Activated CD4-positive, alpha-beta memory T cell treated with anti-CD3 and anti-CD28 coated beads, Interleukin-2, amount 10 ng/mL, durations not matched to agents 7 days and 5 days (primary cell): ENCODE measurements at places on chromosomes 3 and 15. TPM values are rescaled to one million over a fixed set of nuclear protein-coding genes. Genes with fewer than 3 reads are reported as not detected.

GRCh38 chr3:42498791-42499477 lies 3.5 kb upstream of the VIPR1 start:
- DNase-seq, result peak; percentile 26

DNA sequence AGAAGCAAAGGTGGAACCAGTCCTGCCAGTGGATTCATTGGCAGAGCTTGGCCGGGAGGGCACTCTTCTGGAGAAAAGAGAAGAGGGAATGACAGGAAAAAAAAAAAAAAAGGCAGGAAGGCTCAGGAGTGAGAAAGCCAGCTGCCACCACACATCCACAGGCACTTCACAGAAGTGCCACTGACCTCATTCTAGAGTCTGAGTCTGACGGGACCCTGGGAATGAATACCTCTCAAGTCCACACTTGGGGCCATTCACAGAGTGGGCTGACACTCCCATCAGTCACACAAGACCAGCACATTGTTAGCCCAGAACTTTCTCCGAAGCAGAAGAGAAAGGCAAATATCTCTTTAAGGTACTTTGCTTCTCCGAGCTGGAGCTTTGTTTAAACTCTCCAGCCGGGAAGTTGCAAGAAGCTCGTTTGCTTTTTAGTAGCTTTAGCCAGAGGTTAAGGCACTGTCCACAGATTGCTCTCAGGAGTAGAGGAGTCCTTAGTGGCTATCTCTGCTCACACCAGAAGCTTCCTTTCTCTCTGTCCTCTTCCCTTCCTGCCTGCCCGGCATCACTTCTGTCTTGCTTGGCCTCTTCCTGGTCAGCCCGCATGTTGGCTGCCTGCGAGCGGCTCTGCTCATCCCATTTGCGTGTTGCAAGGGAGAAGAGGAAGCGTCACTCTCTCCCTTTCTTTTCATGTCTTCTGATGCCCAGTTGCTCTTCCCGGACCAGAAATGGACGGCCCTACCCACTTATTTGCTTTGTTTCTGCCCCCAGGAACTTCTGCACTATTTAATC lies 53.8 kb downstream of the CMTM6 start:
- DNase-seq, result no peak

- DNase-seq, result no peak
These were observed 1.3 kb downstream of the MUC4 start for GRCh38 chr3:195810455-195810845.

- DNase-seq, result no peak
These were observed 53.6 kb downstream of the CLSTN2 start for GRCh38 chr3:139988472-139989156.

- no peak for DNase-seq
These were observed 172.6 kb upstream of the UMPS start for GRCh38 chr3:124557433-124558232.

SOX14 gene
- total RNA-seq, result not detected

CSPG5 gene
- total RNA-seq, result 0.30 TPM

HCN4 gene
- not detected for total RNA-seq
